ENCODE measurements at places on chromosomes 11 and 22.

DNA sequence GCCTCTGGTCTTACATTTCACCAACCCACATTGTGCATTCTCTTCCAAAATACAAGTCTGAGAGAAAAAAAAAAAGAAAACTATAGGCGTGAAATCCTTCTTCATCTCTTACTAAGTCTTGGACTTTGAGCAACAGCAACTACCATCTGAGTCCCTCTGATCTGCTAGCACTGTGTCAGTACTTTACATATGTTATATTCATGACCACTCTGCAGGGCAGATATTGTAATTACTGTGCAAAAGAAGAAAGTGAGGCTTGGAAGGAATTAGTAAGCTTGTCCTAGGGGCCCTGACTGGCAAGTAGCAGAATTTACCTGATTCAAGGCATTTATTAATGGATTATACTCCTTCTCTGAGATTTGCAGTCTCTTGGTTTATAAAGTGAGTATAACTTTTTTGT is 52.7 kb upstream of the EED start:
- DNase-seq = no peak

DNA sequence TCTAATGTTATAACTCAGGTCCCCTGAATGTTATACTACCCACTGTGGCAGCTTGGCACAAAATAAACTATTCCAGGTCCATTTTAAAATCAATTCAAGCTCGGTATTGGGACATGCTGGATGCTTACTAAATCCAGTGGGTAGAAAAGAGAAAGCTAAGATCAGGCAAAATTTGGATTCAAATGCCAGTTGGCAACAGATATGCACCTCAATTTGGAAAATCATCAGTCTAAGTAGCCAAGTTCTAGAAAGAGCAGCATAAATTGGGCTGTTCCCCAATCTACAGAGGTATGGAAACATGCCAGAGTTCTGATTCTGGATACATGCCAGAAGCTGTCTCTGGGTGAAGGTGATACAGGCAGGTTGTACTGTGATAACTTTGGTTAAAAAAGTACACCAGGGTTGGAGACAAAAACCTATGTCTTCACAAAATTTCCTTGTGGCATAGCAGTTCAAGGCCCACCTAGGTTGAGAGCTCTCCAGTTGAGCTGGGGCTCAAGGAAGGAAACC is 427.8 kb downstream of the LRRC4C start:
- no peak for DNase-seq

GRCh38 chr22:35134637-35135036 is 68.7 kb downstream of the ISX start:
- no peak for DNase-seq

- no peak for DNase-seq
Measured at GRCh38 chr11:123544631-123545375, 109.6 kb downstream of the SCN3B start.

- DNase-seq = no peak
Measured at GRCh38 chr11:15641271-15642045, 526.7 kb downstream of the INSC start.

GRCh38 chr11:44578279-44578678 is 12.8 kb downstream of the CD82 start:
- no peak for DNase-seq

- no peak for DNase-seq
Measured at GRCh38 chr11:128886406-128887124, 4.6 kb upstream of the KCNJ5 start.

- no peak for DNase-seq
Measured at GRCh38 chr11:119365071-119365591, 16.4 kb downstream of the USP2 start.

GRCh38 chr22:38135133-38135706 is 24.7 kb upstream of the BAIAP2L2 start:
- DNase-seq = no peak

- no peak for DNase-seq
Measured at GRCh38 chr11:20963596-20963995, 294.2 kb downstream of the NELL1 start.

DNA sequence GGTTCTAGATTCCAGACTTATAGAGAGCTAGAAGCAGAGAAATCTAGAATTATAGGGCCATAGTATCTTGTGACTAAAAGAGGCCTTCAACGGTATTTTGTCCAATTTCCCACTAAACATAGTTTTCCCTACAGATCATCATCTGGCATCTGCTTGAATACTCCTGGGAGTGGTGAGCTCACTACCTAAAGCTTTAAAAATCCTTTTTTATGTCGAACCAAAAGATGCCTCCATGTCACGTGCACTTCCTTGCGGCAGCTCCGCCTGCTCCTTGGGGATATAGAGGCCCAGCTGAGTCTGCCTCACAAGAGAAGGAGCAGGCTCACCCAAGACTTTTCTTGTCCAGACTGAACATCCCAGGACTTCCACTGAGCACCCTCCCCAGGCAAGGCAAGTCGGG is 4.3 kb upstream of the MB start:
- no peak for DNase-seq

DNA sequence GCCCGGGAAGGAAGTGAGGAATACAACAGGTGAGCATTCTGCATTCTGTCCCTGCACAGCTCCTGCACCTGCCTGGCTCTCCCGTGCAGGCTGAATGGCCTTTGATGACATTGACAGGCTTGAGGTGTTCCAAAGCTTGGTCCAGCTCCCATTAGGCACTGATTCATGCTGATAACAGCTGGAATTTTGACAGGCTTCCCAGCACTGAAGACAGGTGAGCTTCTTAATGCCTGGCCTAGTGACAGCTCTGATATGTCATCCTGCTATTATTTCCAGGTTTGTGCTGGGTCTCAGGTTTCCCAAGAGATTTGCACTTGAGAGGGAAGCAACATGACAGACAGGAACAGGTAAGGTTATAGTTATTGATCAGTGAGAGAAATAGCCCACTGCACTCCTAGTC is 58.0 kb upstream of the MTNR1B start:
- no peak for DNase-seq

DNA sequence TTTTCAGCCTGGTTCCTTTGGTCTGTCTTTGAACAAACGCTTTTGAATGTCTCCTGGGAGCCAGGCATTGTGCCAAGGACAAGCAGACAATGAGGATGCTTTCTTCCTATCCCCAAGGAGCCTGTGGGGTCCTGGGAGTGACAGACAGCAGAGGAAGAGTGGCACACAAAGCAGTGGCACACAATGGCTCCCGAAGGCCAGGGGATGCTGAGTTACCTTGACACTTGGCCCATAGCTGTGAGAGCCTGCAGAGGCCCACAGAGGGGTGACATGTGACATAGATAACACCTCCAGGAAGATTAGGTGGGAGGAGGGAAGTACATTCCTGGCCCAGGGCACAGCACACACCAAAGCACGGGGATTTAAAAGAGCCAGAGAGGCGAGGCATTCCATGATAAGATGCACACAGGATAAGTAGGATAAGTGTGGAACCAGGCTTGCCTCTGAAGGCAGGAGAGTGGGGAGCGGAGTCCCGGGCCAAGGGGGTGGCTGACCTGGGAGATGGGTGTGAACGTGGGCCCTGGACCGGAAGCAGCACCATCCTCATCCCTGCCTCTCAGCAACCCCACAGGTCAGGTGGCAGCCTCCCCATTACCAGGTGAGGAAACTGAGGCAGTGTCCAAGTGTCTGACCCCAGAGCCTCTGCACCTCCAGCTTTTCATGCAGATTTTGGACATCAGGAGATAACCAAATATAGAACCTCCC is 6.3 kb downstream of the UPB1 start:
- no peak for DNase-seq

DNA sequence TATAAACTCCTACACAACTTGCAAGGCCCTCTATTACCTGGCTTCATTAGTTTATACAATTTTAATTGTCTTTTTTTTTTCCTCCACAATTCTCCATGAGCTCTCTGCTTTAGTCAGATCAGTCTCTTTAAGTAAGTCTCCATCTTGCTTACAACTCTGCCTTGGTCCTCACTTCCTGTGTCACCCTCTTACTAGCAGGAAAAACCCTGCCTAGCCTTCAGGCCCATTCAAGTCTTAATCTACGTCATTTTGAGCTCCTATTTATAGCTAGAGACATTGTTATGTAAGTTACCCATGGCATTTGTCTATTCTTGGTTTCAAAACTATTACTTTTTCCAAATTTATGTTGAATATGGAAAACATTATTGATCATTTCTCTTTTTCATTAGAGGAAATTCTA is 177.4 kb downstream of the SBF2 start:
- no peak for DNase-seq

GRCh38 chr11:13446444-13446843 is 16.6 kb downstream of the BTBD10 start:
- no peak for DNase-seq

- DNase-seq = no peak
Measured at GRCh38 chr11:92130421-92130831, 94.2 kb upstream of the FAT3 start.

GRCh38 chr11:124101737-124102136 is 13.5 kb upstream of the VWA5A start:
- no peak for DNase-seq

DNA sequence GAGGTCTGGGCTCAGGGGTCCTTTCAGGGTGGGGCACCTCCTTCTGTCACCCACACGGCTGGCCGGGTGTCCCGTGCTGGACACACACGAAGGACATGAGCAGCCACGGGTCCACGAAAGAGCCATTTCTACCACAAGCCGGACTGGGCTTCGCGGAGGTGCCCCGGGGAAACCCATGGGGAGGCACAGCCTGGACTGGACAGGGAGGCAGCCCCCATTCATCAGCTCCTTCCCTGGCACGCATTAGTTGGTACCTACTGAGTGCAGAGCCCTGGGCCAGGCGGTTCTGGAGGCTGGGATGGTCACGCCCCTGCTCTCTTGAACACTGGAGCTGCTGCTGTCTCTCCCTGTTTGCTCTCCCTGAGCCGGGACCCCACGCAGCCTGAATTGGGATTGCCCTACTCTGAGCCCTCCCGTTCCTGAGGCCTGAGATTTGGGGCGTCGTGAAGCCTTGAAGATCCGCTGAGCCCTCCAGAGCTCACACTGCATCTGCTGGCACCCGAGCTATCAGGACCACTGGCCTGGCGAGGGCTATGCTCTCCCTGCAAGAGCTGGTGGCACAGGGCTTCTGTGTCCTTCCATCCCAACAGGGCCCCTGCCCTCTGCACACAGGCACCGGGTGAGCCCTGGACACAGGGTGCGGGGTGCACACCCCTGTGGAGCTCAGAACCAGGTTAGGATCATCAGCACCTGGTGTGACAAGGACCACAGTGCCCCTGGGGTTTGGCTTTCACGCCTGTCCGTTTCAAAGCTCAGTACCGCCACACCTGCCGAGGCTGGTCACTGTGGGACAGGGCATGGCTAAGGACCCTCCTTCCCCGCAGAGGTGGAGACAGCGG is 84.6 kb downstream of the MYEOV start:
- DNase-seq = no peak

GRCh38 chr11:5123802-5124521 is 14.2 kb downstream of the OR52A5 start:
- DNase-seq = no peak

DNA sequence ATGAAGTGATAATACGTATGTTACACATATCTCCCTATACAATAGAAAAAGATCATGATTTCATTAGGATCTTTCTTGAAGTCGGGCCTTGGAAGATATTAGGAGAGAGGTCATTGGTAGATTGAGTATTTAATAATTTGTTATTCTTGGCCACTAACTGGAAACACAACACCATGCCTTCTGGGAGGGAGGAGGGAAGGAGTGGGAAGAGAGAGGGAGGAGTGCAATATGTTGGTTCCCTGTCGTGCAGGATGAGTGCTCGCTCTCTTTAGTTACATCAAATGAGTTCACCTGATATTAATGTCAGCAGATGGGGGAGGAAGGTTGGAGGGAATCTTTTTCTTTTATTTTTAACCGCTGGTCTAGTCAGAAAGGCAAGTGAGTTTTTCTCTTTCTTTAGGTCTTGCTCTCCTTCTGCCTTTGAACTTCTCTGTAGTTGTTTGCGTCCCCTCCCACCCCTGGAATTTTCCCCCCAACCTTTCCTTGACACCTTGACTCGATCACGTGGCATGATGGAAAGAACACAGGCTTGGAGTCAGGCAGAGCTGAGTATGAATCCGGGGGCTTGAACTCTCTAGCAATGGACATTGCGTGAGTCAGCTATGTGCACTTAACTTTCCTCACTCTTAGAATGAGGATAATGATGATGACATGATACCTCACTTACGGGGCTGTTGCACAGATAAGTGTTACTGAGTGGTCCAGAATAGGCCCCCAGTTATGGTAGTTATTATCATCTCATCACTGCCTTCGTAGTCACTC is 6.2 kb downstream of the ADAMTS15 start:
- DNase-seq = no peak

- no peak for DNase-seq
Measured at GRCh38 chr11:73130181-73130580, 11.9 kb downstream of the FCHSD2 start.

GRCh38 chr22:35883031-35883620 is 145.5 kb downstream of the RBFOX2 start:
- DNase-seq = no peak

- no peak for DNase-seq
Measured at GRCh38 chr22:46297151-46297812, 612 bp downstream of the GTSE1 start.

DNA sequence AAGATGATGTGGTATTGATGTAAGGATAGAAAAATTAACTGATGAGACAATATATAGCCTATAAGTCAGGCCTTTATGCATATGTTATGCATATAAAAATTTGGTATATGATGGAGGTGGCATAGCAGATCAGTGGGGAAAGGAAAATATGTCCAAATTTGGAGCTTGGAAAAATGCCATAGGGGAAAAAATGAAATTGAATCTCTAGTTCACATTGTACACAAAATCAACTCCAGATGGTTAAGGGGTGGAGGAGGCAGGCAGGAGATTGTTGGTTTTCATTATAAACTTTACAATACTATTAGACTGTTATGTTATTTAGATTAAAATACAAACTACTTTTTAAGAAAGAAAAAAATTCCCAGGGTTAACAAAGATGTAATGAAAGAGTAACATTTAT is 15.1 kb upstream of the CD3E start:
- no peak for DNase-seq

DNA sequence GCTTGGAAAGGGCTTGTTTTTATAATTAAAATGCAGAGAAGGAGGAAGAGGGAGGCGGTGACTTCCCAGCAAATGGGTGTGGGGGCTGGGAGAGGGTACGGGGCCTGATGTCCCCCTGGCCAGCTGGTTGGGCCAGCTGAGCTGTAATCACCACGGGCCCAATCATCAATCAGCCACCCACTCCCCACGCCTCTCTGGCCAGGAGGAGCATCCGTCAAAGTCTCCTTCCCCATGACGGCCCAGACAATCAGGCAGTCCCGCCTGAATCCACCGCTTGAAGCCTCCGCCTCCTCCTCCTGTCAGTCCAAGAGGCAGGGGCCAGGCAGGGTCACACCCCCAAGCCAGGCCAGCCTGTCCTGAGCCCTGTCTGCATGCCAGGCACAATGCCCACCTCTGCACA is 13.3 kb upstream of the CABP7 start:
- no peak for DNase-seq

Data from stimulated activated CD8-positive, alpha-beta memory T cell treated with anti-CD3 and anti-CD28 coated beads, Interleukin-15, amount 100 ng/mL, for 4 hours (primary cell).